Activated CD4-positive, alpha-beta T cell treated with anti-CD3 and anti-CD28 coated beads, Interleukin-2, amount 10 ng/mL, durations not matched to agents 24 days and 14 days (primary cell): ENCODE measurements at places on chromosomes 4 and X. TPM values are rescaled to one million over a fixed set of nuclear protein-coding genes. Genes with fewer than 3 reads are reported as not detected.

DNA sequence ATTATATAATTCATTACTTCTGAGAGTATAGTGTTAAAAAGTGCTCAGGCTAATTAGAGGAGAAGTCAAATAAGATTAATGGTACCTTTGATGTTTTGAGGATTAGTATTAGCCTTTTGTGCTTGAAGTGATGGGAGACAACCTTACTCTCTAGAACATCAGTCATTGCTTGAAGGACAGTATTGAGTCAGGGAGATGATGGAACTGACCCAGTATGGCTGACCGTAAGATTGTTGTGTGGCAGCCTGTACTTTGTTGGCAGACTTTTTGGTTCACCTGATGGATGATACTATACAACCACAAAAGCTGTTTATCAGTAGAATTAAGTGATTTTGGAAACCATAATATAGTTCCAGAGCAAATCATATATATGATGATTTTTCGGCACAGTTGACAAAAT lies 9.9 kb downstream of the OGT start:
- H3K4me1 ChIP-seq = peaks cover 36% of the 10 kb centered on the region
- H3K27me3 ChIP-seq = no peaks in the 10 kb centered on the region
- peak overlapping the region; percentile 95 for H3K27ac ChIP-seq
- H3K4me3 ChIP-seq = peak overlapping the region; percentile 100

DNA sequence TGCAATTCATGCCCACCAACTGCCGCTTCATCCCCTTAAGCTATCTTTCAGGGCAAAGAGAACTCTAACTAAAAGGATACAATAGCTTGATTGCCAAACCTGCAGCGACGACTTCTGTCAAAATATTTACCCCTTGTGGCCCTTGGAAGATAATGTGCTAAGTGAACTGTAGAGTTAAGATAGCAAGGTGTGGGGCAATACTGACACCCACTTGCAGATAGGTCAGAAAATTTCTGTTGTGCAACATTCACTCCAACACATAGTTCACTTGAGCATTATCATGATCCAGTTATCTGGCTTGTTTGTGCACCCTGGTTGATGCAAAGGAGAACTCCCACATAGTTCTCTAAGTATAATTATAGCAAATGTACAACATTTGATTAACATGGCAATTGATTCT lies 55.6 kb downstream of the RHOXF2B start:
- H3K27ac ChIP-seq = no peak overlapping the region
- H3K27me3 ChIP-seq = peaks cover 16% of the 10 kb centered on the region
- DNase-seq = no peak
- no peak overlapping the region for H3K4me3 ChIP-seq
- no peaks in the 10 kb centered on the region for H3K4me1 ChIP-seq

DNA sequence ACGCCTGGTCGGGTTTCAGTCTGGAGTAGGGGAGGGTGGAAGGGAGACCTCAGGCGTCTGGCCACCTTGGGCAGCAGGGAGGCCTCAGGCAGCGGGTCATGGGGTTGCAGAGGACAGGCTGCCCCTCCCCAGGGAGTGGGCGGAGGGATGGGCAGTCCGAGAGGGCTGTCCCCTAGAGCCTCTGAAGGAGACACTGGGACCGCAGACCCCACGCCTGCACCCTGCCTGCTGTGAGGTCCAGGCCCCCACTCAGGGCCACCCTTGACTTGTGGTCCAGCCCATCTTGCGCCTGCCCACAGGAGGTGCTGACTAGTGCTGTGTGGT lies 16.5 kb downstream of the FGFRL1 start:
- H3K27me3 ChIP-seq = no peaks in the 10 kb centered on the region
- H3K27ac ChIP-seq = no peak overlapping the region
- H3K4me1 ChIP-seq = peaks cover 9% of the 10 kb centered on the region
- peaks cover 8% of the 10 kb centered on the region for H3K36me3 ChIP-seq
- DNase-seq = no peak

The RELL1 gene
- total RNA-seq = 15.7 and 19.1 TPM in 2 replicates

The GLA gene
- 66.6 and 70.7 TPM in 2 replicates for total RNA-seq

DNA sequence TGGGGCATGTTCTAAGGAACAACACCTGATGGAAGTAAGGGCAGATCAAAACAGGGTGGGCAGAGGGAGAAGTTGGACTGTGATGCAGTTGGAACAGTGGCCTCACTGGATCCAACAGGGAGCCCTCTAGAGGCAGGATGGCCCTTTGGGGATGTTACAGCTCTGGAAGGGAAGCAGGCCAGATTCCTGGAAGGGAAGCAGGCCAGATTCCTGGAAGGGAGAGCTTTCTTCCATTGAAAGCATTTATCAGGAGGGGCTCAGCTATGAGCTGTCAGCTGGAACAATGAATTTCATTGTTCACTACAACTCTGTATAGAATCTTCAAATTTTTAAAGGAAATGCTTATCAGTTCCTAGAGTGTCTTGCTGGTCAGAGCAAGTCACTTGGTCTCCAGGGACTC lies 17.7 kb downstream of the IL15 start:
- H3K4me3 ChIP-seq = no peak overlapping the region
- no peak for DNase-seq
- no peak overlapping the region for H3K27ac ChIP-seq
- H3K36me3 ChIP-seq = no peaks in the 10 kb centered on the region
- H3K4me1 ChIP-seq = peaks cover 3% of the 10 kb centered on the region

- H3K36me3 ChIP-seq = no peaks in the 10 kb centered on the region
- no peak overlapping the region for H3K4me3 ChIP-seq
- peak; percentile 70 for DNase-seq
- no peaks in the 10 kb centered on the region for H3K27me3 ChIP-seq
Observed at GRCh38 chrX:110847334-110847733, 51.7 kb upstream of the CHRDL1 start.

The NLGN3 gene
- 1.0 and 1.1 TPM in 2 replicates for total RNA-seq

- DNase-seq = peak; percentile 76
- peak overlapping the region; percentile 74 for H3K4me3 ChIP-seq
- no peaks in the 10 kb centered on the region for H3K27me3 ChIP-seq
- peaks cover 61% of the 10 kb centered on the region for H3K36me3 ChIP-seq
- H3K27ac ChIP-seq = peak overlapping the region; percentile 78
Observed at GRCh38 chr4:108080747-108081146, 88.0 kb downstream of the LEF1 start.

DNA sequence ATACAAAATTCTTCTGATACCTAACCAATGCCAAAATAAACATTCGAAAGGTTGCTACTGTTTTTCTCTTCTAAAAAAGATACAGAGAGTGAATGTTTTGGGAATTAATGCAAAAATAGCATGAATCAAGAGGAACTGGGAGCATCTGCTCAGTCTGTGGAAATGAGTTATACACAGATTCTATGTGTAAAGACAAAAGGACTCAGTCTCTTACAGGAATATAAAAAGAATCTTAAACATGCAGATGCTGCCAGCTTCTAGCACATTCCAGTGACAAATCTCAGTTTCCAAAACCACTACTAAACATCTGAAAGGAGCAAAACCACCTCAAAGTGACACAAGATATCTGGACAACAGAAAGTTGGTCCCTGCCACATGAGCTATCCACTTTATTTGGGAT lies 55.0 kb downstream of the PAPSS1 start:
- H3K4me1 ChIP-seq = no peaks in the 10 kb centered on the region
- no peak overlapping the region for H3K27ac ChIP-seq
- DNase-seq = no peak
- H3K36me3 ChIP-seq = peaks cover under 1% of the 10 kb centered on the region
- no peaks in the 10 kb centered on the region for H3K27me3 ChIP-seq

- H3K27me3 ChIP-seq = no peaks in the 10 kb centered on the region
- H3K4me1 ChIP-seq = no peaks in the 10 kb centered on the region
- no peak overlapping the region for H3K4me3 ChIP-seq
- no peak overlapping the region for H3K27ac ChIP-seq
- DNase-seq = no peak
- no peaks in the 10 kb centered on the region for H3K36me3 ChIP-seq
Observed at GRCh38 chrX:26558719-26559386, 342.9 kb downstream of the MAGEB5 start.

DNA sequence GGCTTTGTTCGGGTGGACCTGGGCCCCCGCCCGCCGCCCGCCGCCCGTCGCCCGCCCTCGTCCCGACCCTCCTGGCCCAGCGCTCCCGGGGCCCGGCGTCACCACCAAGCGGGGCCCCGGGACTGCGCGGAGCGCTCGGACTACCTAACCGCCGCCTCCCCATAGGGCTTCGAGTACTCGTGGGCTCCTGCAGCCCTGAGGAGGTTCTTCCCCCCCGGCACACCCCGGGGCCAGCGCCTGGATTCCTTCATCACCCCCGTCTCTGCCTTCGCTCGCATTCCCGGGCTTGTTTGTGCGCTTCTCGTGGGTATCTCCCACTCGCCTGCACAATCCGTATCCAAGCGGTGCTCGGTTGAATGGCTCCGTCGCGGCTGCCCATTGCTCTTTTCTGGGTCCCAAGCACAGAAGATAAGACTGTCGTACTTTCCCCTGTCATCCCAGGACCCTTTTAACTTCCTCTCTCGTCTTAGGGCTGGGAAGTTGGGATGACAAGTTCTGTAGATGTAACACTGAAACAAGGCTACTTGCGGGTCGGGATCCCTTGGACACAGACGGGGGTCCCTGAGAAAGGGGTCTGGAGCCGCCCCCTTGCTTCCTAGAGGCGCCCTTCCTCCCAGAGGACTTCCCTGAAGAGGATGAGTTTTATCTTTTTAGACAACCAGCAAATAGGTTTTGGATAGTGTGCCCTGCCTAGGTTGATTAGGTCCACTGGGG lies 565 bp downstream of the MOB1B start:
- H3K36me3 ChIP-seq = peaks cover 13% of the 10 kb centered on the region
- peaks cover 18% of the 10 kb centered on the region for H3K4me1 ChIP-seq
- no peak for DNase-seq
- no peaks in the 10 kb centered on the region for H3K27me3 ChIP-seq
- H3K4me3 ChIP-seq = peak overlapping the region; percentile 98
- H3K27ac ChIP-seq = peak overlapping the region; percentile 92

The OTUD5 gene
- total RNA-seq = 76.2 and 76.7 TPM in 2 replicates

DNA sequence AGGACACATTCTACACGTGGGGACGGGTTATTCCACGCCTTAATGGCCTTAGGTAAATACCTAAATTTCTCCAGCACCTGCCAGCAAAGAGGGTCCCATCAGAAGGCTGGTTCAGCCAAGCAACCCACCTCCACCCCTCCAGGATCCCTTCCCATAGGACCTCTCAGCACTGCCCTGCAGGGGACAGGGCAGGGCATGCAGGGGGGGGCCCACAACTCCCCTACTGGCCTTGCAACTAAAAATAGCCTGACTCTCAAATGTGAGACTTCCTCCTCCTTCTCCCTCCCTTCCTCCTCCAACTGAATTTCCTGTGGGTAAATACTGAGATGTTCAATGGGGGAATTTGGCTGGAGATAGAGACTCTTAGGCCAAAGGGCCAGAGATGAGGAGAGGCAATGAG lies 6.3 kb downstream of the LAS1L start:
- H3K4me1 ChIP-seq = peaks cover 8% of the 10 kb centered on the region
- H3K27ac ChIP-seq = no peak overlapping the region
- peaks cover 35% of the 10 kb centered on the region for H3K36me3 ChIP-seq
- no peak for DNase-seq
- no peaks in the 10 kb centered on the region for H3K27me3 ChIP-seq
- H3K4me3 ChIP-seq = no peak overlapping the region

DNA sequence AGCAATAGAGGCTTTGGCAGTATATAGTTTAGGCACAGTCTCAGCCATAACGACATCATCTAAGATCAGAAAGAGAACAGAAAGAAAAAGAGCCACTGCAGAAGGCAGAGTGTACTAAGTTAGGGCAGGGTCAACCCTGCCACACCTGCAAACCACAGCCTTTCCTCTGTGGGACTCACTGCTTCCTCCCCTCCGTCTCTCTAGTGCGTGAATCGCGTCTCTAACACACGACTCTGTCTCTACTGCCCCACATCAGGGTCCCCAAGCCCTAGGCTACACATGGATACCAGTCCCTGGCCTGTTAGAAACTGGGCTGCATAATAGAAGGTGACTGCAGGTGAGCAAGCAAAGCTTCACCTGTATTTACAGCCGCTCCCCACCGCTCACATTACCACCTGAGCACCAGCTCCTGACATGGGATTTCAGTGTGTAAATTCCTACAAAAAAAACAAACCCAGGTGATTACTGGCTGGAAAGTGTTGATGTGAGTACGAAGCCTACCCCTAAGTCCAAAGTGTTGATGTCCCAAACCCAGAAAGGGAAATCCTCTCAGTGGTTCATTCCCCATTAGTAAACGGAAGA lies 128.9 kb downstream of the PRKX start:
- H3K4me1 ChIP-seq = peaks cover 18% of the 10 kb centered on the region
- no peak overlapping the region for H3K27ac ChIP-seq
- peaks cover 2% of the 10 kb centered on the region for H3K27me3 ChIP-seq
- no peak overlapping the region for H3K4me3 ChIP-seq
- no peaks in the 10 kb centered on the region for H3K36me3 ChIP-seq

The GPR50 gene
- not detected in 2 replicates for total RNA-seq

- no peak overlapping the region for H3K4me3 ChIP-seq
- H3K36me3 ChIP-seq = peaks cover 1% of the 10 kb centered on the region
- H3K27me3 ChIP-seq = peaks cover 8% of the 10 kb centered on the region
- DNase-seq = no peak
- no peak overlapping the region for H3K27ac ChIP-seq
- H3K4me1 ChIP-seq = no peaks in the 10 kb centered on the region
Observed at GRCh38 chr4:76792418-76792817, 105.5 kb downstream of the SOWAHB start.
